NCI-H345 (cell line): ENCODE measurements at places on chromosomes 13 and 19.

GRCh38 chr19:44939668-44940067, 2.4 kb upstream of the APOC4 start:
- DNase-seq = no peak

DNA sequence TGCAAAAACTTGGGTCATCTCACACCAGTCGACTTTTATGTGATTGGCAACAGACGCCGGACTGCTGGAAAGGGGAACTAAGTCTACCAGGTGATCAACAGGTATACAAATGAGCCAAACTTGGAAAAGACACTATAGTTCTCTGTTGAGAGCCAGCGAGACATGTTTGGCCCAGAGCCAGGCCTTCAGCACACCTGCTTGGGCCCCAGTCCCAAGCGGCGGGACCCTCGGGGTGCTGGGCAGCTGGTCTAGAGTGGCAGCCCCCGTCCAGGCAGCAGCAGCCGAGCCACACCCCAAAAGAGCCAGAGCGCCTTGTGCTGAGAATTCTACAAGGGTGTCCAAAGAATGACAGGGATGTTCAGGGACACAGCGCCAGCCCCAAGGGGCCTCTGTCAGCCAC, 28.0 kb downstream of the NAXD start:
- no peak for DNase-seq

GRCh38 chr19:37221136-37221535, 3.1 kb downstream of the ZNF383 start:
- DNase-seq = no peak

GRCh38 chr13:106263801-106264200, 271.7 kb downstream of the EFNB2 start:
- DNase-seq = no peak
